Liver (tissue), 10 donors: ENCODE measurements at places on chromosomes 1 and 21.
A peak's percentile ranks its signal among the peaks of the same experiment; 100 is the strongest.

- no peak for DNase-seq
Measured at GRCh38 chr21:35237287-35237686, 188.2 kb upstream of the RUNX1 start.

- no peak for DNase-seq
Measured at GRCh38 chr1:5349526-5349925, 642.7 kb downstream of the NPHP4 start.

DNA sequence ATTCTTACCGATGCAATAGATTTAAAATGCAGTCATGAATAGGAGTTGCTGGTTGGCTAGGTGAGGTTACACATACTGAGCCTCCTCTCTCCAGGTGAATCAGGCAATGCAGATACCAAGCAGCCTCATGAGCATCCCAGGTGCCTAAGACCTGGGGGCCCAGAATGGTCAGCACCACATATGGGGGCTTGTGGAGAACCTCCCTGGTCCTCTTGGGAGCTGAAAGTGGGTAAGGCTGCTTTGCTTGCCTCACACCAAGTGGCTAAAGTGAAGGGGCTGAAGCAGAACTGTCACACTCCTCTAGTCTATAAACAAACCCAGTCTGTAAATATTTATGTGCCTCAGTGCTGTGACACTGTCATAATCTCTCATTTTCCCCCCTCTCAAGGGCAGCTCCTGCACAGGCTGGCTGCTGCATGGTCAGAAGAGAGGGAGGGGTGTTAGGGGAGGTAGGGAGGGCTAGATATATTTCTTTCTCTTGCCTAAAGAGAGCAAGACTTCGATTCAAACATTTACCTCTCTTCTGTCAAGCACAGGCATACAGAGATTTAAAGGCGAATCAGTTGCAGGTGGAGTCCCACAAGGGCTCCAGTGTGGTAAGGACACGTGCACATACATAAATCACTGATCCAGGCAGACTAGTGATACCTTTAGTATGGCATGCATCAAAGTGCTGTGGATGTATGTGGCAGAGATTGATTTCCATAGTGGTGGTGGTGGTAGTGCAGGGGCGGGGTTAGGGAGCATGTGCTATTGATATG, 157.9 kb upstream of the TNR start:
- DNase-seq, result no peak

DNA sequence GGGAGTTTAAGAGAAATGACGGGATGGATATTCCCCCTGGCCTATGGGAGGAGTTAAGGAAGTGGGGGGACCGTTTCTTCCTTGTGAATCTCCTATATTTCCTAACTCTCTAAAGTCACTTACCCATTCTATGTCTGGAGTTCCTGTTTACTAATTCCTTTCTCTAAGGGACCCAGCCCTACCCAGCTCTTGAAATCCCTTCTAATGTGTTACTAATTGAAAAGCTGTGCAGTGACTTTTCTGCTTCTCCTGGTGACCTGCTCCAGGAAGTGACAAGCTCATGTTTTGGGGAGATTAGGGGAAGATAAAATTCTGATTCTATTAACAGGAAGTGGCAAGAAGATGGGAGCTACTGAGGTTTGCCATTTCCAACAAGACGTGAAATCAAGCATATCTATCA, 4.0 kb upstream of the SAMSN1 start:
- no peak for DNase-seq

- DNase-seq, result no peak
Measured at GRCh38 chr1:180261524-180262155, 31.6 kb downstream of the LHX4 start.

DNA sequence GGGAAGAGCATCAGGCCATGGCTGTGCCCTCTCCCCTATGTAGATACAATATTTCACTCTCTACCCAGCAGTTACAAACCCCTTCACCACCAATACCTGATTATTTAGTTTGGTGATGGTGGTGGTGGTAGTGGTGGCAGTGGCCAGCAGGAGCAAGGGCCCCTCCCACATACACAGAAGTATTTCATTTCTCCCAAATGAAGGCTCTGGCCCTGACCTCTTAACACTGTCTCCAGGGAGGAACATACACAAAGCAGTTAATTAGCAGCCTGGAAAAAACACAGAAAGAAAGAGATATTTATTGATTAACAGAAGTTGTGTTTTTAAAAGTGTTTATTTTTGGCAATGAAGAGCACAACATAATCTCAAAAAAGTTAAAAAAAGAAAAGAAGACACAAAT, 212.7 kb upstream of the SAMSN1 start:
- no peak for DNase-seq

- no peak for DNase-seq
Measured at GRCh38 chr21:33375101-33375644, 28.0 kb upstream of the IFNGR2 start.

DNA sequence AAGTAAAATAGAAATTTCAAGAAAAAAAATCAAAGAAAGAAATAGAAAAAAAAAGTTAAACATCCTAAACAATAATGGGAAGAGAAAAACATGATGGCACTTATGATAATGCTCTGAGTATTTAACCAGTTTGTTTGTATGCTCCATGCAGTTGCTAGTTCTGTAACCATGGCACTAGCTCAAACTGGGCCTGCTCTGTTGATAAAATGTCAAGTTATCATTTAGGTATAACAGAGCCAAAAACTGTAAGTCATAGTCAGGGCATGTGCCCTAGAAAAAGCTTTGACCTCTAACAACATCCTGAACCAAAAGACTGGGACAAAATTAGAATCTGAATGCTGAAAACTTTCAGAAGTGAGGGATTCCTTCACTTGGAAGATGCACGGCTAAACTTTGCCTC, 148.9 kb downstream of the KCNT2 start:
- DNase-seq, result no peak

DNA sequence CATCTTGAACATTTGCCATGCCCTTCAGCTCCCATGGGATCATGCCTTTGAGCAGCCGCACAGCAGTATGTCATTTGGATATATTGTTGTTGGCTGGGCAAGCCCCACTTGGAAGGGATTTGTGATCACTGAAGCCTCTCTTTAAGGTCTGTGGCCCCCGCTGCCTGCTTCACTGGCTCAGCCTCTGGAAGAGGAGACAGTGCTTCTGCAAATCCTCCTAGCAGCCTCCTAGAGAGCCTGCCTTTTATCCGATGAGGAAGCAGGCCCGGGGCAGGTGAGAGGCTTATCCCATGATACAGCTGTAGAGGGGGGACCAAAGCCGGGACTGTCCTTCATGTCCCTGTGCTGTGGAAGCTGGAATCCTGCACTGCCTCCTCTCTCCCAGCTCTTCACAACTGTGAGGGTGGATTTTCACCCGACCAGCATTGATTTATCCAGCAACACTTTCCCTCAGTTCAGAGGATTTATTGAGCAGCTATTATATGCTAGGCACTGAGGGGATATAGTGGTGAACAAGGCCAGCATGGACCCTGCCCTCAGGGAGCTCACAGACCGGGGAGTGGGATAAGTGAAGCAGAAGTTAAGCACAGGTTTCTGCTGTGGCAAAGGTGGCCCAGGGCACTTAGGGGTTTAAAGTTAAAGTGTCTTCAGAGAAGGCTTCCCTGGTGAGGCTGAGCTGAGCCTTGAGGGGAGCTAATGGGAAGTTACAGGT, 3.9 kb downstream of the TMEM61 start:
- no peak for DNase-seq

- DNase-seq, result no peak
Measured at GRCh38 chr1:98669355-98670296, 8.1 kb downstream of the SNX7 start.

DNA sequence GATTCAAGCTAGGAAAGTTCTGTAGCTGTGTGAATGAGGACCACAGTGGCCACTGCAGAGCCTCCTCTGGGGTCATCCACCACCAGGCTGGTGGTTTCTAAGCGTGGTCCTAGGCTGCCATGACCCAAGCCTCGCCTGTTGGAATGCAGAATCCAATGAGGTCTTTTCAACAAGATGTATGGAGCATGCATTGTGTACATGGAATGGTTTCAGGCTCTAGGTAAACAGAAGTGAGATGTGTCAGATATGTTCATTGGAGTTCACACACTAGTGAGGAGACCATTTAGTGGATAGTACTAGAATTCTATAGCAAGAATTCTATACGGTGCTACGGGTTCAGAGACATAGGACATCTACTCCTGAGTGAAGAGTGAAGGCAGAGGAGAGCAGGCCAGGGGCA, 10.7 kb downstream of the RNU5D-1 start:
- DNase-seq, result no peak

DNA sequence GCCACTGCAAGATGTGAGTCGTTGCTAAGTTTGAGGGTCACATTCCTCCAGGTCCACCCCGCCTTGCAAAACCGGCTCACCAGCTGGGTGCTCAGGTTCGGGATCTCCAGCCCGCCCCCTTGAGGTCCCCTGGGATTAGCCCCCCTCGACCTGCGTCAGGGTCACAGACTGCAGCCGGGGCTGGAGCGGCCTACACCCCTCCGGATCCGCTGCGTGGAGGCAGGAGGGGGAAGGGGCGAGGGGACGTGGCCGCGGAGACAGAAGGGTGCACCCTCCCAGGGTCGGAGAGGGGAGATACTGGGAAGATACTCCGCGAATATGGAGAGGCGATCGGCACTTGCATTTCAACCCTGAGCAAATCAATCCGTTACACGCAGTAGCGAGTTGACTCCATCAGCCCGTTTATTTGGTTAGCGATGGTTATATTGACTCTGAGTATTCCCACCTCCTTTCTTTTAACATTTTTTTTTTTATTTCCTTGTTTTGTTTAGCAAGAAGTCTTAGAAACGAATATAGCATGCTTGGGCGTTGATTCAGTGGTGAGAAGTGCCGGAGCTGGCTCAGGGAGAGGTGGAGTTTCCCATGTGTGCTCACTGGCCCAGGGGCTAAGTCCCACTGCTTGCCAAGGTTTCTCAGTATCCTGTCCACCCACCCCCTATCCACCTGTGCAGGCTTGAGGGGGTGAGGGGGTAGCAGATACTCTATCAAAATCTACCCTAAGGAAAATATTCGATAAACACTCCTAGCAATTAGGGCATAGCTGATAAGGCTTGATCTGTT, 997 bp downstream of the IFNAR2 start:
- DNase-seq, result peak; percentile 58

GRCh38 chr1:40704817-40705733, 13.6 kb downstream of the NFYC start:
- no peak for DNase-seq

- DNase-seq, result peak; percentile 55
Measured at GRCh38 chr1:206608108-206608698, 4.1 kb downstream of the EIF2D start.

DNA sequence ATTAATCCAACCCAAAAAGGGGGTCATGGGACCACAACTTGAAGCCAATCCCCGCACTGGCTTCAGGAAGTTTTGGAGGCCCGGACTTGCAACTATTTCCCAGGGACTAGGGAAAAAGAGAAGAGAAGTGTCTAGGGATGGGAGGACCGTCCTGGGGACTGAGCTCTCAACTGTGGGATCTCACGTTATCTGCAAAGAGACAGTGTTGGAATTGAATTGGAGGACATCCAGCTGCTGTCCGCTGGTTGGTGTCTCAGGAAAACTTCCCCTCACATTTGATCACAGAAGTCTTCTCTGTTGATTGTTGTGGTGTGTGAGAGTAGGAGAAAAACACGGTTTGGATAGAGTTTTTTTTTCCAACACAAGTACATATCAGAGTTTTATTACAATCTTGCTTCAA, 46.2 kb upstream of the CITED4 start:
- no peak for DNase-seq

- no peak for DNase-seq
Measured at GRCh38 chr1:185435696-185436379, 118.8 kb upstream of the IVNS1ABP start.

- peak; percentile 62 for DNase-seq
Measured at GRCh38 chr21:33196941-33197374, 32.8 kb upstream of the IFNAR2 start.

GRCh38 chr1:24795236-24795635, 50.0 kb downstream of the CLIC4 start:
- DNase-seq, result no peak

- no peak for DNase-seq
Measured at GRCh38 chr1:246734866-246735265, 10.7 kb downstream of the SCCPDH start.

DNA sequence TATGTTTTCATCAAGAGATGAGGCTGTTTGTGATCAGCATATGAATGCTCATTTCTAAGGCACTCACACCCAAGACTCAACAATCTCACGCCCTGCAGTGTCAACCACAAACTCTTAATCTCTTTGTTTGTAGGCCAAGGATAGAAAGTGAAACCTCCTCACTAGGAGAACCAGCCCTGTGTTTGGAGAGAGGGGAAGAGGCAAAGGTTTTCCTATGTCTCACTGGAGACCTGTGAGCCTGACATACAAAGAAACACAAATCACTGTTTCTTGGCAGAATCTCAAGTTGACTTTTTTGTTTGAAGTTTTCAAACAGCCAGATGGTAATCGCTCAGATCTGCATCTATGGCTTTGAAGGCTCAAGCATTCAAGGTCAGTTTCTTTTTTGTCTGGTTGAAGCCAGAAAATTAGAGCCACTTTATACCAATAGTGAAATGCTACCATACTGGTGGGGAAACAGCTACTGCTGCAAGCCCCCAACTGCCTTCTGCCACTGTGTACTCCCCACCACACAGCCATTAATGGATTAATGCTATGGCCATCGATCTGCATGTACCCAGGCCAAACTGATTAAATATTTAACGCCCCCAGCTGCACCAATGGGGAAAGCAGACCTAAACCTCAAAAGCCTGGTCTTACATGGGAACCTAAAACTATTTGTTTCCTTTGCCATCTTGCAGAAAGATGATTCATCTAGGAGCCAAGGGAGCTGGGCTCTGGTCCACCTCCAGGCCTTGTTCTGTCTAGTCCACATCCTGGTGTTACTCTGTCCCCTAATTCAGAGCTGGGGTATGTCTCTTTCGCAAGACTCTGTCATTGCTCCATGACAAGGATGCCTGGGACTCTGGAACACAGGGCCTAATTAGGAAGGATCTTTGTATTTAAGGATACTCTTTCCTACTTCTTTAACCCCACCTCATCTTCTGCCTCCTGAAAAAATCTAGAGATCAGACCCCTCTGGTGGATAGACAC, 16.3 kb downstream of the PDZK1 start:
- DNase-seq, result no peak

GRCh38 chr1:24364975-24365678, 46.0 kb downstream of the GRHL3 start:
- DNase-seq, result no peak

GRCh38 chr1:39819091-39819812, 30.6 kb upstream of the BMP8B start:
- DNase-seq, result no peak

GRCh38 chr1:56469640-56470371, 109.6 kb downstream of the PLPP3 start:
- no peak for DNase-seq
